ENCODE measurements at places on chromosomes 6 and 20.

GRCh38 chr6:33578588-33579011 is 1.5 kb downstream of the BAK1 start:
- ATAC-seq, result peak; percentile 3

DNA sequence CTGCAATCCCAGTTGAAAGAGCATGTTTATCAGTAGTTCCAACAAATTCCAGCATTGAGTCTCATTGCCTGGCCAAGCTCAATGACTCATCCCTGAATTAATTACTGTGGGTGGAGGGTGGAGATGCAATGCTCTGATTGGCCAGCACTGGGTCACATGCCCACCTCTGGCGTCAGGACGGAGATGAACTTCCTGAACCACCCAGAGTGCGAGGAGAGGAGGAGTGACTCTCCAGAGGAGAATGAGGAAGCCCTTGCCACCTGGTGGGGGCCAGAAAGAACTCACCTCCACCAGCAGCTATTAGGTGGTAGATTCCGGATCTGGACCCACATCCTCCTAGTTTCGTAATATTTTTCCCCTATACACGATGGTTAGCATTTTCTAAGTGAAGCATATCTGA is 283.9 kb downstream of the TBC1D7 start:
- peak; percentile 99 for ATAC-seq

DNA sequence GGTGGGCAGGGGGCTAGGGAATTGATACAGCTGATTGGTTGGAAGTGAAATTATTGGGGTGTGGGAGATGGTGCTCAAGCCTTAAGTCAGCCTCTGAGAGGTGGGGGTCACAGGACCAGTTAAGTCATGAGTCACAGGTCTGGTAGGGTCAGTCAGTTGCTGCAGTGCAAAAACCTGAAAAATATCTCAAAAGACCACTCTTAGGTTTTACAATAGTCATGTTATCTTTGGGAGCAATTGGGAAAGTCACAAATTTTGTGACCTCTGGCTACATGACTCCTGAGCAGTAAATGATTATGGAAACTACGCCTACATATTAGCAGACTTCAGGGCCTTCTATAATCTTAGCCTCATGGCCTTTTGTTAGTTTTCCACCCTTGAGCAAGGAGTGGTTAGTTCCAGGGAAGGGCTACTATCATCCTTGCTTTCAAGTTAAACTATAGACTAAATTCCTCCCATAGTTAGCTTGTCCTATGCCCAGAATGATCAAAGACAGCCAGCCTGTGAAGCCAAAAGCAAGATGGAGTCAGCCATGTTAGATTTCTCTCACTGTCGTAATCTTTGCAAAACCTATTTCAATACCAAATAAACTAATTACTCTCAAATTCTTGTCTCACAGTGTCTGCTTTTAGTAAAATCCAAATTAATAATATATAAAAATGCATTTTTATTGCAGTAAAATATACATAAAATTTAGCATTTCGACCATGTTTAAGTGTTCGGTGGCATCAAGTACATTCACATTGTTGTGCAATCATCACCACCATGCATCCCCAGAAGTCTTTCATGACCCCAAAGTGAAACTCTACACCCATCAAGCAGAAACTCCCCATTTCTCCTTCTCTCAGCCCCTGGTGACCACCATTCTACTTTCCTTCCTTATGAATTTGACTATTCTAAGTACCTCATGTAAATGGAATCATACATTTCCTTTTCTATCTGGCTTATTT is 60.9 kb upstream of the CD2AP start:
- no peak for ATAC-seq

GRCh38 chr6:52829046-52829817 is 11.4 kb downstream of the GSTA5 start:
- no peak for ATAC-seq

DNA sequence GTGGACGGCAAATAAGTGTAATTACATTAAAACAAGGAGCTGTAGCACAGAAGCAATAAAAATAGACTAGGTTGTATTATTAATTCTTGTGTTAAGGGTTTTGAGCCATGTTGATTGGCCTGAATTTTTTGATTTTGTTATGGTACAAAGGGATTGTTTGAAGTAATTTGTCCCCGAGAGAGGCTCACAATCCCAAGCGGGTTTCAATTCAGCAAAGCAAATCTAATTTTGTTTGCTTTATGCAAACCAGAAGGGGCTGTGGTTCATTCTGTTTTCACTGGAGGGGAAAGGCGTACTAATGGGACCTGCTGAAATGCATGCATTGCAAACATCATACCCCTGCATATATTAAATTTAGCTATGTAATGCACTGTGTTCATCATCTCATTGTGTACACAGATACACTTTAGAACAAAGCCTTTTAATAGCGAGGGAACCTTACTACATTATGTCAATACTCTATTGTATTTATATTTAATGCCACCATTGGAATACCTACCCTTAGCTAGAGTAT is 379.5 kb upstream of the POU3F2 start:
- no peak for ATAC-seq

DNA sequence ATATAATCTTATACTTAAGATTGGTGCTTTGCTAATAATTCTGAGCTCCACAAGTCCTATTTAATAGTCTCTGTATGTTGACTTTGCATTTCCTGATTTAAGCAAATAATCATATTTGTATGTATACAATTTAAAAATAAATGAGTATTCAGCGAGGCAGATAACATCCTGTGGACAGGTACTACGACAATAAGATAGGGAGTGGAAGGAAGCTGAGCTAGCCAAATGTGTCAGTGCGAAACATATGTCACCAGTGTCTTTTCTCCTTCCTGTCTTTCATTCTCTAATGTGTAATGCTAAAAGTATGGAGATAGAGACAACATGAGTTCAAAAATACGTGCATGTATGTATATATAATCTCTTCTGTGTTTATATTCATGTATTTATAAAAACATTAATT is 359.6 kb upstream of the KCNQ5 start:
- ATAC-seq, result no peak

GRCh38 chr6:130216620-130217019 is 6.1 kb downstream of the SAMD3 start:
- ATAC-seq, result no peak

GRCh38 chr6:155778336-155778735 is 322.7 kb upstream of the NOX3 start:
- ATAC-seq, result no peak

All from esophagus mucosa (tissue), 1 donor.